ENCODE measurements at places on chromosomes 3 and 15. TPM values are rescaled to one million over a fixed set of nuclear protein-coding genes. Genes with fewer than 3 reads are reported as not detected.

The STAC gene
- not detected for total RNA-seq

The ZNF654 gene
- 13.4 TPM for total RNA-seq

DNA sequence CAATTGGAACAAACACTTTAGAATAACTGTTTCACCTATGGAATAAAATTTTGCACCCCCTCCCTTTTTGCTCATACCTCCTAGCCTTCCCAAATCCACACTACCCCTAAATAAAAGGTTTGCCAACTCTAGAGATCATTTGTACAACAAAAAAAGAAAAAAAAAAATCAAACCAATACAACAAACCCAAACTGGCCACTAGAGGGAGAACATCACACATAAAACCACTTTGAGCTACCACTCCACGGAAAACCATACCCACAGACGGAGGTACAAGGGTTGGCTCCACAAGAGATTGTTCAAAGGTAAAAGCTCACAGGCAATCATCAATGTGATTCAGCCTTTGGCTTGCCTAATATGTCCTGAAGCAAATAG is 47.6 kb downstream of the SETMAR start:
- peaks cover 6% of the 10 kb centered on the region for H3K27me3 ChIP-seq
- no peak for DNase-seq
- H3K4me3 ChIP-seq, result no peak overlapping the region
- H3K4me1 ChIP-seq, result peaks cover 3% of the 10 kb centered on the region
- no peaks in the 10 kb centered on the region for H3K36me3 ChIP-seq

- no peak overlapping the region for H3K27ac ChIP-seq
- H3K27me3 ChIP-seq, result peaks cover 4% of the 10 kb centered on the region
- peaks cover 4% of the 10 kb centered on the region for H3K4me1 ChIP-seq
Measured at GRCh38 chr15:60939389-60939788, 289.7 kb downstream of the RORA start.

DNA sequence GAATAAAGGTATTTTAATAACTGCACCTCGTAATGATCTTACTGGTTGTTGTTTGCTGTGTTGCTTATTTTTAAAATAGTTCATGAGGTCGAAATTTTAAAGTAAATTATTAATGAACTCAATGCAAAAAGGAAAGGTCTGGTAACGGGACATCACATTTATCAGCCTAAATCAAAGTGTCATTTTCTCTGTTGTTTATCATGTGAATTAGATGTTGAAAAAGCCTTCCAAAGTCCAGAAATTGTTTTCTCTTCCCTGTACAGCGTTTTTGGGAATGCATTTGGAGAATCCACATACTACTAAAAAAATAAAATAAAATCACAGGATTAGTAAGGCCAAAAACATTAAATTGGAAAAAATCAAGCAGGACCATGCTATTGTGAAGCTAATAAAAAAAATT is 339.2 kb upstream of the NECTIN3 start:
- H3K4me3 ChIP-seq, result no peak overlapping the region
- no peak overlapping the region for H3K27ac ChIP-seq
- no peaks in the 10 kb centered on the region for H3K36me3 ChIP-seq
- no peaks in the 10 kb centered on the region for H3K4me1 ChIP-seq
- DNase-seq, result no peak

- peak overlapping the region; percentile 87 for H3K4me3 ChIP-seq
- peaks cover 34% of the 10 kb centered on the region for H3K4me1 ChIP-seq
- no peak for DNase-seq
- no peaks in the 10 kb centered on the region for H3K27me3 ChIP-seq
Measured at GRCh38 chr3:57227930-57228751, 612 bp downstream of the APPL1 start.

DNA sequence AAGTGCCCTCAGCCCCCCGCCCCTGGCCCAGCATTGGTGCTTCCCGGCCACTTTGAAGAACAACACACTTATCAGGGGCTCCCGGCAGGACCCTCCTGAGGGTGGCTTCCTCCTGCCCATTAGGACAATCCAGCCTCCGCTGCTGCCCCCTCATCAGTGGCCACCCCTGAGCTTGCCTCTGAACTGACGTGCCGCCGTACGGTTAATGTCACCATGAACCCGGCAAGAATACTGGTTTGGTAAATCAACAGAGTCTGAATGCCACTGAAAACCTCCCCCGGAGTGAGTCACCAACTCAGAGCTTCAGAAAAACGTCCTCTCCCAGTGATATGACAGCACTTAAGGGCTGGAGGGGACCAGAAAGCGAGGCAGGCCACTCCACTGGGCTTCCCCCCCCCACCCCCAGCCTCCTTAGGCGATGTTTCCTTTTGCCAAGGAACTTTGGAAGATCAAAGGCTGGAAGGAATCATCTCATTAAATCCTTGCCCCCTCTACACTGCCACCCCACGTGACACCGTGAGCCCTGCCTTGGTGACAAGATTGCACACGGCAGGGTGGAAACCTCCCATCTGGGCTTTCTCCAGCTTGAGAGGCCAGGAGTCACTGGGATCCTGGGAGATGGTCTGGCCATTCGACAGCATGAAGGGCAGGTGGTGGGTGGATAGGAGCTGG is 142.1 kb downstream of the NUP210 start:
- no peaks in the 10 kb centered on the region for H3K36me3 ChIP-seq
- H3K27me3 ChIP-seq, result peaks cover 36% of the 10 kb centered on the region
- no peak overlapping the region for H3K27ac ChIP-seq
- H3K4me1 ChIP-seq, result peaks cover 17% of the 10 kb centered on the region

GRCh38 chr3:10263646-10264363 is 15.5 kb downstream of the TATDN2 start:
- peak overlapping the region; percentile 61 for H3K27ac ChIP-seq
- H3K36me3 ChIP-seq, result peaks cover 49% of the 10 kb centered on the region
- no peak for DNase-seq
- no peak overlapping the region for H3K4me3 ChIP-seq

DNA sequence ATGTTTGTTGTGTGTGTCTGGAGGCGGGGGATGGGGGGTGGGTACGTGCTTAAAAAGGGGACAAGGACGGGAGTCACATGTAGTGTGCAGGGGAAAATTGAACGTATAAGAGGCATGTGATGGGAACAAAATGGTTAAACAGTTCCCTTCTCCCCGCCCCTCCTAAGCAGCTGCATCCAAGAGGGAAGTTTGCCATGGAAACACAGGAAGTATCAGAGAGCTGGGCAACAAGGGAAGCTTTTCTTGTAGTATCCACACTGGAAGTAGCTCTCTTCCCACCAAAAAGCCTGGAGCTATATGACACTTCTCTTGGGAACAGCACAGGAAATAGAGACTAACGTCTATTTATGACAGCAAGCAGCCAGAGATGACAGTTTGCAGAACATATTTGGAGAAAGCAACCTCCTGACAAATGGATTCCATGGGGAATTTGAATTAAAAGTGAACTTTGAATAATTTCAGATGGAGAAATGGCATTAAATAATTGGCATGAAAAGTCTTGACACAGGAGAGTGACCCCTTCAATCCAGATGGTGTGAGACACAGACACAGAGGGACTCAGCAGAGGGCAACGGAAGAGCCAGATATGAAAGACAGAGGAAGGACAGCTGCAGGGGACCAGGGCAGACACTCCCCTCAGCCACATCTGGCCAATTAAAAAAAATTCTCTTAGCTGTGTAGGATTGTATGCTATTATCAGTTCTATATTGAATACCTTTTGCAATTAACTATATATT is 294.2 kb upstream of the TBL1XR1 start:
- no peak for DNase-seq
- H3K4me3 ChIP-seq, result peak overlapping the region; percentile 2
- peaks cover 3% of the 10 kb centered on the region for H3K36me3 ChIP-seq

All from osteocyte (in vitro differentiated cells).